Choroid plexus epithelial cell (primary cell): ENCODE measurements at places on chromosomes 16 and 17.

DNA sequence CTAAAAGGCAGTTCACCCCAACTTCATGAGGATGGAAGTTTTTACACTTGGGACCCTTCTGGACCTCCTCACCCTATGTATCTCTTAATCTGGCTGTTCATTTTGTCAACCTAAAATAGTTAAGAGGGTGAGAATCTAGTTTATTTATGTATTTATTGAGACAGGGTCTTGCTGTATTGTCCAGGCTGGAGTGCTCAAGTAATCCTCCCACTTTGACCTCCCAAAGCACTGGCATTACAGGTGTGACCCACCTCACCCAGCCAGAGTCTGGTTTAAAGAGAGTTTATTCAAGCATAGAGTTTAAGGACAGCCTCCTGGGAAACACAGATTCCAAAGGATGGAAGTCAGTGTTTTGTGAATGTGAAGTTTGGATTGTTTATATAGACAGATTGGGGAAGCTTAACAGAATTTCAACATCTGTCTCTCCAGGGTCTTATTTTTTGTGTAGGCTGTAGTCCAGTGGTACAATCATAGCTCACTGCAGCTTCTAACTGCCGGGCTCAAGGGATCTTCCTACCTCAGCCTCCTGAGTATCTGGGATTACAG lies 8.0 kb upstream of the APPBP2 start:
- no peak for DNase-seq

- peak; percentile 90 for DNase-seq
These were observed 37.8 kb upstream of the MYOCD start for GRCh38 chr17:12627781-12628451.

GRCh38 chr16:12271006-12271405 lies 294.5 kb downstream of the SNX29 start:
- DNase-seq, result peak; percentile 41

DNA sequence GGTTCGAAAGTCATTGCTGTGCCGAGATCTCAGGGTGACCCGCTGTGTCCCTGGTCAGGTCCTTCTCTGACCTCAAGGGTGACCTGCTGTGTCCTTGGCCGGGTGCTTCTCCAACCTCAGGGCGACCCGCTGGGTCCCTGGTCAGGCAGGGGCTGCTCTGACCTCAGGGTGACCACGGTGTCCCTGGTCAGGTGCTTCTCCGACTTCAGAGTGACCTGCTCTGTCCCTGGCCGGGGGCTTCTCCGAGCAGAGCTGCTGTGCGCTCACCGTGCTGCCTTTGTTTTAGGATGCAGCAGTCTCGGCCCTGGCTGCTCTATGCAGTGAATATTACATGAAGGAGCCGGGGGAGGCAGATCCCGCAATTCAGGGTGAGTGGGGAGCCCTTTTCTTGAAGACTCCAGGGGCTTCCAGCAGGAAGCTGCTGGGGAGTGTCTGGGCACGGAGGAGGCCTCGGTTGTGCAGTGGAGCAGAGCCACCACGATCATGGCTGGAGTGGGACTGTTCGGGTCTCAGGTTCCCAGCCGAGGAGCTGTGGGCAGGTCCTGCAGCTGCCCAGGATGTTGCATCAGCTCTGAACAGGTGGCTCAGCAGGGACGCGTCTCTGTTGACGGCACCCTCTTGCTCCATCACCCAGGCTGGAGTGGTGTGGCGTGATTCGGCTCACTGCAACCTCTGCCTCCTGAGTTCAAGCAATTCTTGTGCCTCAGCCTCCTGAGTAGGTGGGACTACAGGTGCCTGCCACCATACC lies 83.7 kb upstream of the ZNF750 start:
- DNase-seq, result no peak

DNA sequence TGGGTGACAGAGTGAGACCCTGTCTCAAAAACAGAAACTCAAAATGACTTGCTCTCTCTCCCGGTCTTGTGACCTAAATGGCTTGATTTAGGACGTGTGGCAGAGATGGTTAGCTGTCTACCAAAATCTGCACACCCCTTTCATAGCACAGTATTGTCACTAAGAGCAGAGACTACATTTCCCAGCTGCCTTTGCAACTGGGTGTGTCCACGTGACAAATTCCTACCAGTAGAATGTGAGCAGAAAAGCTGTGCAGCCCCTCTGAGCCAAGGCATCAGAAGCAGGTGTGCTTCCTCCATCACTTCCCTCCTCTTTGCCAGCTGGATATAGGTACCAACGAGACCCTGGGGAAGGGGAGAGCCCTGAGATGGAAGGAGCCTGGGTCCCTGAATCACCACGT lies 25.5 kb downstream of the GPR142 start:
- no peak for DNase-seq

DNA sequence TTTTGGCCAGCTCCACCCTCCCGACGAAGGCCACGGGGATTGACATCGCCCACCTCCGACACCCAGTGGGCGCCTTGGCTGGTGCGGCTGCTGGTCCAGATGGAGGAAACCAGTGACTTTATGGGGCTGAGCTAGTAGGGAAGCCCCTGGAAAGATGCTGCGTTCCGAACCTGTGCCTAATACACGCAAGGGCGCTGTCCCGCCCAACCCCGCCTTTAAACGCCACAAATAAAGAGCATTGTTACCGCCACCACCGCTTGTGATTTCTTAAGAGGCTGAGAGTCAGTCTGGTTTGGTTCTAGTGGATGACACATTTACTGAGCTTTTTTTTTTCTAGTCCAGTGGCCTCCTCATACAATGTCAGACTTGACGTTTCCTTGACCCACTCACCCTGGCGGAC lies 107.9 kb downstream of the AATF start:
- DNase-seq, result no peak

DNA sequence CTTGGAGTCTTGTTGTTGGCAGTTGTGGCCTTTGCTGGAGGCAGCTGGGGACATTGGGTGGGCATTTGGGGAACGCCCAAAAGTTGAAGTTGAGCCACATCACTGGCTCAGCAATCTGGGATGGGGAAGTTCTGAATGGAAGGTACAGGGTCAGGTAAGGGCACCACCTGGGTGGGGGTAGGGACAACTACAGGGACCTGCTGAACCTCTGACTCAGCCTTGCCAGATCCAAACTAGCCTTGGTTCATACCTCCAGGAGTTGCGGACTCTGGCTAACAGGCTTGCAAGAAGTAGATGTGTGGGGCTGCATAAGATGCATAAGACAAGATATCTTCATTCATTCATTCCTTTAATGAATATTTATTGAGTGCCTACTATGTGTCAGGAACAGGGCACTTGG lies 16.0 kb downstream of the FMNL1 start:
- no peak for DNase-seq

GRCh38 chr17:79814127-79814973 lies 17.5 kb upstream of the CBX8 start:
- DNase-seq, result no peak

- DNase-seq, result peak; percentile 49
These were observed 14.4 kb downstream of the GUCY2D start for GRCh38 chr17:8016632-8017424.

- no peak for DNase-seq
These were observed 17.2 kb downstream of the CORO7 start for GRCh38 chr16:4399001-4399730.

GRCh38 chr17:1108478-1108764 lies 71.4 kb downstream of the ABR start:
- no peak for DNase-seq

GRCh38 chr16:86035906-86036305 lies 136.9 kb downstream of the IRF8 start:
- no peak for DNase-seq

DNA sequence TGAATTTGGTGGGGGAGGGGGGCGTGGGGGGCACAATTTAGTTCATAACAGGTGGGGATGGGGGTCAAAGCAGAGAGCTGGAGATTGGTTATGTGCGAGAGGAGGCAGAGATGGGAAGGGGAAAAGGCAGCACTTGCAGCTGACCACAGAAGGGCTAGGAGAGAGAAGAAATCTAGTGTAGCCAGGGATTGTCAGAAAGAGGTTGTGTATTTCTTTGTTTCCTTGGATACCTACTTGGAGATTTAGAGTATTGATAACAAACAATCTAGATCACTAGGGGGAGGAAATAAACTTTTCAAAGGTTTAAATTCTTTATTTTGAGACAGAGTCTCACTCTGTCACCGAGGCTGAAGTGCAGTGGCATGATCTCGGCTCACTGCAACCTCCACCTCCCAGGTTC lies 47.1 kb upstream of the YPEL2 start:
- peak; percentile 11 for DNase-seq

GRCh38 chr17:80065478-80066170 lies 29.2 kb downstream of the CCDC40 start:
- no peak for DNase-seq

DNA sequence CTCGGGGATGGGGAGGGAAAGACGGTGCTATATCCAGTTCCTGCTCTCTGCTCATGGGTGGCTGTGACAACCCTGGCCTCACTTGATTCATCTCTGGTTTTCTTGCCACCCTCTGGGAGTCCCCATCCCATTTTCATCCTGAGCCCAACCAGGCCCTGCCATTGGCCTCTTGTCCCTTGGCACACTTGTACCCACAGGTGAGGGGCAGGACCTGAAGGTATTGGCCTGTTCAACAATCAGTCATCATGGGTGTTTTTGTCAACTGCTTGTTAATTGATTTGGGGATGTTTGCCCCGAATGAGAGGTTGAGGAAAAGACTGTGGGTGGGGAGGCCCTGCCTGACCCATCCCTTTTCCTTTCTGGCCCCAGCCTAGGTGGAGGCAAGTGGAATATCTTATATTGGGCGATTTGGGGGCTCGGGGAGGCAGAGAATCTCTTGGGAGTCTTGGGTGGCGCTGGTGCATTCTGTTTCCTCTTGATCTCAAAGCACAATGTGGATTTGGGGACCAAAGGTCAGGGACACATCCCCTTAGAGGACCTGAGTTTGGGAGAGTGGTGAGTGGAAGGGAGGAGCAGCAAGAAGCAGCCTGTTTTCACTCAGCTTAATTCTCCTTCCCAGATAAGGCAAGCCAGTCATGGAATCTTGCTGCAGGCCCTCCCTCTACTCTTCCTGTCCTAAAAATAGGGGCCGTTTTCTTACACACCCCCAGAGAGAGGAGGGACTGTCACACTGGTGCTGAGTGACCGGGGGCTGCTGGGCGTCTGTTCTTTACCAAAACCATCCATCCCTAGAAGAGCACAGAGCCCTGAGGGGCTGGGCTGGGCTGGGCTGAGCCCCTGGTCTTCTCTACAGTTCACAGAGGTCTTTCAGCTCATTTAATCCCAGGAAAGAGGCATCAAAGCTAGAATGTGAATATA lies 4.8 kb upstream of the LASP1NB start:
- no peak for DNase-seq

- no peak for DNase-seq
These were observed 16.8 kb downstream of the CDR2 start for GRCh38 chr16:22357635-22357971.

GRCh38 chr16:17476414-17477259 lies 5.9 kb upstream of the XYLT1 start:
- DNase-seq, result peak; percentile 70

DNA sequence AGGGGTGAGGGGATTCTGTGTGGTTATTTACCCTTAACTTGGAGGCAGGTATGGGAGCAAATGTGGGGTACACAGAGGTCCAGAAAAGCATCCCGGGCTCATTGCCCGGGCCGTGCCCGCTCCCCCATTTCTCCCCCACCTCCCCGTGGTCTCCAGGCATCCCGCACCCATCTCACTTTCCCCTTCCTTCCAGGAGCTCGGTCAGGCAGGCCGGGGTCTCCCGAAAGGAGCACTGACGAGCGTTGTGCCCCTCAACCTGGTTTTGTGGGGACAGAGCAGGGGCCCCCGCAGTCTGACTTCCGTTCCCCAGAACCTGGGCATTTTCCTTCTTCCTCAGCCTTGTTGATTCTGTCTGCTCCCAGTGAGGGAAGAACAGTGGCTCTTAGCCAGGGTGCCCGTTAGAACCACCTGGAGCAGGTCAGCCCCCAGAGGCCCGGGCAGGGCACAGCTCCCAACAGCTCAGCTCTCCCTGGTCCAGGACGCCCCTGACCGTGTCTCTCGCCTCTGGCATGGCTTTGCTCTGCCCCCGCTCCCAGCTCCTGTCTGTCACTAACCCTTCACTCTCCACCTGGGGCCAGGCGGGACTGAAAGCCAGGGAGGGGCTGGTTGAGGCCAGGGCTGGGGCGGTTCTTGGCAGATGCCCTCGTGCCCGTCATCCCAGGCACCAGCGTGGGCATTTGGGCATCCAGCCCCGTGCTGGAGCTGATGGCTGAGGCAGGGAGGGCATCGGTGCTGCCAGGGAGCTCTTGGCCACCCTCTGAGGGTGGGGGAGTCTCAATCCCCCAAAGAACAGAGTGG lies 12.5 kb upstream of the NUDT16L1 start:
- no peak for DNase-seq

DNA sequence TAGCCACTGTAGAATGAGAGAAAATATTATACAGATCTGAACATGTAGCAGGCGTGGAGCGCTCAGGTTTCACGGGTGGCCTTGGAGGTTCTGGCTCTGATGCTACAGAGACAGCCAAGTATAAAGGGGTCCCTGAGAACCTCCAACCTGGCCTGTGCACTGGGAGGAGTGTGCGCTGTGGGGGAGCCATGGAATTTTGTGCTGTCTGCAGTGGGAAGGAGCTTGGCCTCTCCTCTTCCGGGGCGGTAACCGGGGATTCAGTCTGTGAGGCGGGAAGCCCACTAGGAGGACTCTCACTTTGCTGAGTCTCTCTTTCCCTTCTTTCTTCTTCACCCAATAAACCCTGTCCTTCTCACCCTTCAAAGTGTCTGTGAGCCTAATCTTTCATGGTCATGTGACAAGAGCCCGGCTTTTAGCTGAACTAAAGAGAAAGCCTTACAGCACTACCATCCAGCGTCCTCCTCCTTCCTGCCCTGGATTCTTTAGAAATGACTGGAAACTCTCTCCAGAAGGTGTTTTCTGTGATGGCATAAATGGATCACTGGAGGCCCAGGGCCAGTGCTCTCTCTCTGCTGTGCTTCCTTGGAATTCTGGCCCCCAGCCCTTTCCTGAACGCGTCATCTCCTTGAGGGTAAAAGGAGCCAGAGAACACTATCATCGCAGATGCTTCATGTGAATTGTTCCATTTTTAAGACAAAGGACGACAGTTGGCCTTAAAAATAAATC lies 232.1 kb upstream of the CACNG5 start:
- peak; percentile 13 for DNase-seq

- DNase-seq, result peak; percentile 83
These were observed 7.4 kb downstream of the PRCD start for GRCh38 chr17:76547183-76547641.

GRCh38 chr16:56673921-56674320 lies 4.3 kb downstream of the MT1H start:
- peak; percentile 58 for DNase-seq

GRCh38 chr16:27920391-27920891 lies 143.1 kb downstream of the GSG1L start:
- peak; percentile 17 for DNase-seq

DNA sequence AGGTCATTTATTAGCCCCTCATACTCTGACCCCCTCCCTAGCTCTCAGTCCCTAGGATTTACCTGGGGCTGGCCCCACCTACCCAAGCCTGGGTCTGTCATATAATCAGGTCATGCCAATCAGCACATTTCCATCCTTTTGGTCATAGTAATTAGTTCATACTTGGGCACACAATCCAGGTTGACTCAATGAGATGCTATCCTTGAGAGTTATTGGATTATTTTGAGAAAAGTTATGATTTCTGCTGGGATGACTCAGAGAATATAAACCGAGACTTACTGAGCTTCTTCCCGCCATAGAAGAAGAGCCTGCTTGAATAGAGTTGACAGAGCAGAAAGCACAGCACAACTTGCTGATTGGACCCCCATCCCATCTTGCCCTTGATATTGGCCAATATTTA lies 331.5 kb downstream of the CBLN1 start:
- DNase-seq, result no peak

GRCh38 chr16:8905168-8905762 lies 23.1 kb downstream of the LITAFD start:
- DNase-seq, result peak; percentile 75
